Anterior cingulate cortex (tissue), 58 donors: ENCODE measurements at places on chromosomes 5 and 9.

DNA sequence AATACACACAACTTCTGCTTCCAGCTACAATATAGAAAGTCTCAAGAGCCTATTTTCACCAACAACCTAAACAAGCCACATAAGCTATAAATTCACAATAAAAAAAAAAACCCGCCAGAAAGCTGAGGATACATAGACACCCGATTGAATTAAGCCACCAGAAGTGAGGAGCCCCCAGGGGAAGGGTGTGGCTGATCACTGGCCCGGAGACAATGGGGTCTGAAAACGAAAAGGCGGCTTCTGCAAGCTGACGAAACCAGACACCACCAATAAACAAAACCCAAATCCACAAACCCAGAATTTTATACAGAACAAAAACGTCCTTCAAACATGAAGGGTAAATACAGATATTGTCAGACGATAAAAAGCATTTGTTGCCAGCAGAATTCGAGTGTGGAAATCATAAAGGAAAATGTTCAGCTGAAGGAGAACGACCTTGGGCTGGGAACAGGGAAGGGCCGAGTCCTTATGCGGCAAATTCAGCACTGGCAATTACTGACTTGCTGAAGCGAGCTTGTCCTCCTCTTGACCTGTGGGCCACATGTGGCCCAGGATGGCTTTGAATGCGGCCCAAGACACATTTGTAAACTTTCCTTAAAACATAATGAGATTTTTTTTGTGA is 39.6 kb upstream of the CEP72 start:
- DNase-seq: no peak

DNA sequence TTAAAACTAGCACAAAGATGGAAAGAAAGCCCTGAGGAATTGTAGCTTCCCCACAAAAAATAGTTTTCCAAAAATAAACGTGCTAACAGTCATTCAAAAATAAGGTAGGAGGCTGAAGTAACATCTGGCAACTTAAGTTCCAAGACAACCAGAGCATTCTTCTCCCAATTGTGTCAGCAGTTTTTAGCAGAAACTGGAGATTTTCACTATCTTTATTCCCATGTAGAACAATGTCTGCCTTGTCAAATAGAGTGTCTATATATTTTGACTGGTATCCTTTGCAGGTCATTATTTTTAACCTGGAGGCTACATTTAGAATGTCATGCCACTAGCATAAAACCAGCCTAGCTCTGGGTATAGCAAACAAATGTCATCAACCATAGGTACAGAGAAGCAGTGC is 10.8 kb downstream of the TYRP1 start:
- DNase-seq: no peak

DNA sequence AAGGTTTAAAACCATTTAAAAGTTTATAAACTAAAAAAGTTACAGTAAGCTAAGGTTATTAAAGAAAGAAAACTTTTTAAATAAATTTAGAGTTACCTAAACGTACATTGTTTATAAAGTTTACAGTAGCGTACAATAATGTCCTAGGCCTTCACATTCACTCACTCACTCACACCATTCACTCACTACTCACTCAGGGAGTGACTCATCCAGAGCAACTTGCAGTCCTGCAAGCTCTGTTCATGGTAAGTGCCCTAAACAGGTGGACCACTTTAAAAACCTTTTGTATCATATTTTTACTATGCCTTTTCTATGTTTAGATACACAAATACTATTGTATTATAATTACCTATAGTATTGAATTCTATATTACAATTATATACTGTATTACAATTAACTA is 190.8 kb upstream of the RASA1 start:
- no peak for DNase-seq

DNA sequence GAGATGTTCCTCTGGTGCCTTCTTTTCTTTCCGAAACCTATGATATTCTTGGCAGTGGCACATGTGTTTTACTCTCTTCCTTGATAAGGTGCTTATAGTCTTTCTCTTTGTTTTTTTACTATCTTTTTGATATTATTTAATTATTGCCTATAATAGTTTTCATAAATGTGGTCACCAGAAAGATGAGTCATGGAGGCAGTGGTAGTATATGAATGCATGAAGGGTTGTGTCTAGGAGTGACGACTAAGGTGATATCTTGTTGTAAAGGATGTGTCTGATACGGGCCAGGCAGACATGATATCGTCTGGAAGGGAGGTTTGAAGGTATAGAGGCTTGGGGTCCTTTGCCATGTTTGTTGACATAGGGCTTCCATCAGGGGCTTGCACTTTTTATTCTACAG is 36.8 kb downstream of the SLC44A1 start:
- no peak for DNase-seq

DNA sequence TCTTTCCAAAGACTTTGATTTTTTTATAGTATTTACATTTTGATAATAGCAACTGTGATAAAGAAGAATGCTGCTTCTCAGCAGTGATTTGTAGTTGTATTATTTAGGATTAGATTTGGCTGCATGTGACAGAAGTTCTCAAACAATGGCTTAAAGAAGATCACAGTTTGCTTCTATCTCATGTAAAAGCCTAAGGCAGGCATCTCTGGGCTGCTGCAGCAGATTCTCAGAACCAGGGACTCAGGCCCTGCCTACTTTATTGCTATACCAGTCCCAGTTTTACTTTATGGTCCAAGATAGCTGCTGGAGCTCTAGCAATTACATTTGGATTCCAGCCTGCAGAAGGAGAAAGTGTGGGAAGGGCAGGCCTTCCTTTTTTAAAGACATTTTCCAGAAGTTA is 8.8 kb upstream of the SNX2 start:
- no peak for DNase-seq

GRCh38 chr5:172616136-172616535 is 24.9 kb upstream of the NEURL1B start:
- DNase-seq: no peak

DNA sequence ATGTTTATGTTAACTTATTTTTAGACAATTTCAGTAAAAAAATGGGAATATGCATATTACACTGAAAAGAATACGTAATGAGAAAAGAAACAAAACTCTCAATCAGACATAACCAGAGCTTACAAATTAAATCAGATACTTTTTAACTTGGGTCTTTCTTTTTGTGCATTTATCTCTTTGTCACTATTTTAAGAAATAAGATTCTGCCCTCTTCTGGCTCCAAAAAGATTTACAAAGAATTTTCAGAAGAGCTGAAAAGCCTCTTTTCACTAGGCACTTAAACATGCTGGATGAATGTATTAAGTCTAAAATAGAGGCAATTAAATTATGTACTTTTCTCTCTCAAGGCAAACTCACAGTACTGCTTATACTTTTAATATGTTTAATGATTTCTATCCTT is 55.5 kb downstream of the CEP120 start:
- DNase-seq: no peak

DNA sequence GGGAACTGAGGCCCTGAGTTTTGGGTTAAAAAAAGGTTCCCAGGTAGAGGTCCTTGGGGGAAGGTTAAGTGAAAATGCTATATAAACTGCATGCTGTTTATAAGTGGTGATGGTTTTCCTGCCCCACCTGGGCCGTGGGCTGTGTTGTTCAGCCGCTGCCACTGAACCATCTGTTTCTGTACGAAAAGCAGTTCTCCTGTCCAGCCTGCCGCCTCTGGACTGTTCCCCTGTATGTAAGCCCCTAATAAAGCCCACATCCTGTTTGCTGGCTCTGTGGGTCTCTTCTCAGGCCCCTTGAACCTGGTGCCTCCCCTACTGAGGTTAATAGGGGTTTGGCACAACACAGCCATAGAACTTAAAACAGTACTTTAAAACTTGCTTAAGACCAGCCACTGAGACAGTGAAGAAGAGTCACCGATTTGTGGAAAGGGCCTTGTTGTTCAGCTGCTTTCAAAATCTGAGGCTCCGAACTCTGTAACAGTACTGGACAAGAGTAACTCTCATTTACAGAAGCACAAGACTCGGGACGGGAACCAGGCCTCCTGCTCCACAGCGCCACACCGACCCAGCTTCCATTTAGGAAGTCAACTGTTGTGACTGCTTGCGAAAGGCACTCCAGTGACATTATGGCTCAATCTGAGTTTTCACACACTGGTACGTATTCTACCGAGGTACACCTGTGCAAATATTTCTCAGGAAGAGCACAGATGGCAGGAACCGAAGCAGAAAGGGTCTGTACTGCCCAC is 192.5 kb downstream of the CDK5RAP2 start:
- no peak for DNase-seq

DNA sequence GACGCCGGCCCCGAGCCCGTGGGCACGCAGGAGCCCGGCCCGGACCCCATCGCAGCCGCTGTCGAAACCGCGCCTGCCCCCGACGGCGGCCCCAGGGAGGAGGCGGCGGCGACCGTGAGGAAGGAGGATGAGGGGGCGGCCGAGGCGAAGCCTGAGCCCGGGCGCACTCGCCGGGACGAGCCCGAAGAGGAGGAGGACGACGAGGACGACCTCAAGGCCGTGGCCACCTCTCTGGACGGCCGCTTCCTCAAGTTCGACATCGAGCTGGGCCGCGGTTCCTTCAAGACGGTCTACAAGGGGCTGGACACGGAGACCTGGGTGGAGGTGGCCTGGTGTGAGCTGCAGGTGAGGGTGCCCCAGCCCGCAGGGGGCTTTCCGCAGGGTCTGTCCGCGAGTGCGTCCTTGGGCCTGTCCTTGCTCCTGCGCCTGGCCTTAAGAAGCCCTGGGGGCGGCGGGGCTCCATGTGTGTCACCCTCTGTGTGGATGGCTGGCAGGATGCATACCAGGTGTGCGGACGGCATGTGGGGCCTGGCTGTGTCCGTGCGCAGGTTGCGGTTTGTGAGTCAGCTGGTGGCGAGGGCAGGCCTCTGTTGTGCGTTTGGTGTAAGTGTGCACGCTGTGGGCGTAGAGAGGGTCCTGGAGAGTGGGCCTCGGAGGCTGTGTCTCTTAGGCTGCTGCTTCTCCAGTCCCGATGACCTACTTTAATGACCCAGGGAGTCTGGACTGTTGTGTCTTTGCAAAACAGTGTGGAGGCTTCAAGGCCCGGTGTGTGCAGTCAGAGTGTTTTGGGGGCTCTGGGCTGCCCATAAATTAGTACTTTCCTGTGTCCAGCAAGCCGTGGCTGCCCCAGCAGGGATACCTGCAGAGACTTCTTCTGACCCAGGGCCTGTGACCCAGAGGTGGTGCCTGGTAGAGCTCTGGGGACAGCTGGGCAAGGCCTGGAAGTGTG is 1.6 kb downstream of the WNK2 start:
- DNase-seq: no peak

- no peak for DNase-seq
Observed at GRCh38 chr5:127410959-127411358, 106.5 kb upstream of the PRRC1 start.

- no peak for DNase-seq
Observed at GRCh38 chr9:95060234-95060633, 257.3 kb downstream of the FANCC start.

GRCh38 chr9:95239071-95239470 is 78.4 kb downstream of the FANCC start:
- DNase-seq: no peak

DNA sequence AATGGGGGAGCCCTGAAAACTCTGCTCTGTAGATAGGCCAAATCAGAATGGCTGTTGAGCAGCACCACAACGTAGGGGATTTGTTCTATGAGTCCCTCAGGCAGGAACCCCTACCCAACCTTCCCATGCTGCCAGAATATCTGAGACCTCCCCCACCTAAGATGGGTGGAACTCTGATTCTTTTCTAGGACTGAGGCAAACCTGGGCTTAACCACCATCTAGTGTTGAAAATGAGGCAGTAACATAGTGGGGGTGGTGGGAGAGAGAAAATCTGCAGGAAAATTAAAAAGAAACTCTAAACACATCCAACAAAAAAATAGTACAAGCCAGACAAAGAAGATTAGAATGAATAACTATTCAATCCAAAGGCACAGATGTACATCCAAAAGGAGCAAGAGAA is 228.4 kb downstream of the ATPSCKMT start:
- no peak for DNase-seq

GRCh38 chr5:26579712-26580111 is 458.7 kb downstream of the CDH9 start:
- no peak for DNase-seq

DNA sequence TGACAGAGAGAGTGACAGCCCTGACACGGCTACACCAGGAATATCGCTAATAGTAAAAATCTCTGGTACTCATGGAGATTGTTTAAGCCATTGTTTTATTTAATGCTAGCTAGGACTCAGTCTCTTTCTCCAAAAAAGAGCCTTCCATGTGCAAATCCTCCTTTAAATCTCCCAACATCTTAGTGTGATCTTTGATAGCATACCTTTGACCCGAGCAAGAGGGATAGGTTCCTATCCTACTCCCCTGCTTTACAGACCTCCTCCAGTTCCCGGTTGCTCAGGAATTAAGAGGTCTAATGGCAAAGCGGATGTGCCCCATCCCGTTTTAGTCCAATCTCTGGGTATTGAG is 663 bp upstream of the FRMD3 start:
- no peak for DNase-seq

DNA sequence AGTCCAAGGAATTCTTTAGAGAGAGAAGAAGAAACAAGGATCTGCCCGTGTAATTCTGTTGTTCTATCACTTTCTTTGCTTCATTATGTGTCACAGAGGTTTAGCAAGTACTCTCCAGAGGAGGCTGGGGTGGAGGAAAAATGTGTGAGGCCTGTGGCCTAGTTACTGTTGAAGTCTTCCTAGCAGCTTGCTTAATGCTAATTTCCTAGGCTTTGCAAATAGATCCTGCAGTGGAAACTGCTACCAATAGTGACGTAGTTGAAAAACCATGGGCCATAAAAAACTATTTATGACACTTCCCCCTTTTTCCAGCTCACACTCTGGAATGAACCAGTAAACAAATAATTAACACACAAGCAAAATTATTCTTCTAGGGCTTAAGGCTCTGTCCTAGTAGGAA is 27.0 kb upstream of the C9orf72 start:
- DNase-seq: no peak

GRCh38 chr5:27465140-27465539 is 426.8 kb upstream of the CDH9 start:
- DNase-seq: no peak

DNA sequence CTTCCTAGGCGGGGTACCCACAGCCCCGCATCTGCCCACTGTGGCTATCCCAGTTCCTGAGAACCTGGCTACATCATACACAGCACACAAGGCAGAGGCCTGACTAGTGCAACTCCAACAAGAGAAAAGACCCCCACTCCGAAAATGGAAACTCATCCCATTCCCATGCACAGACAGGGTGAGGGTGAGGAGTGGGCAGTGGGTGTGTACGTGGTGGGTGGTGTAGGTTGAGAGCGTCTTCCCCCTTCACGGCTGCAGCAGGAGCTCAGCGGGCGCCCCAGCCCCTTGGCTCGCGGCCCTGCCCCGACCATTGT is 501 bp upstream of the MAP1B start:
- DNase-seq: no peak

DNA sequence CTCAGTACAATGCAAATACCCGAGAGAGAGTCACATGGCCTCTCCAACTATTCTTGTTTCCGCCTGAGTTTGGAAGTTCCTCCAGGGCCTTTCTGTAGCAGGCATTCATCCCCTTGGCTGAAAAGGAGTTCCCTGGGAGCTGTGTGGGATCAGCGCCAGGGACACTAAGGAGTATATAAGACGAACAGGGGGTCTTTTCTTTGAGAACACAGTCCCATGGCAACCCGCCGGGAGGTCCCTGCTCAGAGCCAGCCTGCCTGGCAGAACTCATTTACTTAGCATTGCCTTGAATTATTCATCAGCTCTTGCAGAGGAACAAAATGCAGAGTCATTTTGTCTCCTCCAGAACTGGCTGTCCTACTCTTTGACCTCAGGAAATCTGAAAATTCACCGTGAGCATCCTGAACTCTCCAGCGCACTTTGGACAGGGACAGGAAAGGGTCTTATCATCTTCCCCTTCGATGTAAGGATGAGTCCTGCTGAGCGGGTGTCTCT is 120.4 kb upstream of the OSMR start:
- peak; percentile 86 for DNase-seq
